ENCODE measurements at places on chromosomes 7 and 10.

GRCh38 chr10:108392286-108392685 lies 1227.8 kb upstream of the SORCS1 start:
- DNase-seq = no peak

DNA sequence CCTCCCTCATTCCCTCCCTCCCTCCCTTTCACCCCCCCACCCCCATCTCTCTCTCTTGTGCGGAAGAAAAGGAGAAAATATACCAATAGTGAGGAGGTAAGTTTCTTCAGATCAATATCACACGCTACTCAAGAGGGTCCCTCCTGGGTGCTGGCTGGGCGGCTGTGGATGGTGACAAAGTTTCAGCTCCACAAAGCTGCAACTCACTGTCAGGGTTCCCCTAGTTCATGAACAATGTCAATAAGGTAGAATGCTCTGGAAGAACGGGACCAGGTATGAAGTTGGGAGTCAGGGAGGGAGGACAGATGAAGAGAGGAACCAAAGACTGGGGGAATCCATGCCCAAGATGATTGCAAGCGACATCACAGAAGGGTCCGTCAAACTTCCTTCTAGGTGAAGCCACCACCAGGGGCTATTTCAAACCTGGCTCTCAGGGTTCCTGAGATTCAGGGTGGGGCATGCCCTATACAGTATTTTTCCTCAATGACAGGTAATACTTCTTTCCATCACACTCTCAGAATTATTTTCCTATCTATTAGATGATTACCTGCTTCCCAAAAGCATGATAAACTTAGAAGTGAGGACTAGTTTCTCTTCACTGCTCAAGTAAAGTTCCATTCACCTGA lies 1.4 kb upstream of the PDE1C start:
- no peak for DNase-seq

- DNase-seq = no peak
These were observed 19.8 kb downstream of the PIK3AP1 start for GRCh38 chr10:96700374-96701099.

GRCh38 chr7:2666155-2666554 lies 21.8 kb upstream of the AMZ1 start:
- DNase-seq = no peak

- no peak for DNase-seq
These were observed 7.1 kb upstream of the SEMA3E start for GRCh38 chr7:83655951-83656556.
